ENCODE measurements at places on chromosomes 5 and 9.

- no peak for DNase-seq
These were observed 2.1 kb upstream of the HMGCS1 start for GRCh38 chr5:43315263-43315662.

GRCh38 chr9:116692616-116693015 is 5.5 kb downstream of the TRIM32 start:
- DNase-seq = no peak

GRCh38 chr9:117234103-117234502 is 180.8 kb downstream of the ASTN2 start:
- no peak for DNase-seq

DNA sequence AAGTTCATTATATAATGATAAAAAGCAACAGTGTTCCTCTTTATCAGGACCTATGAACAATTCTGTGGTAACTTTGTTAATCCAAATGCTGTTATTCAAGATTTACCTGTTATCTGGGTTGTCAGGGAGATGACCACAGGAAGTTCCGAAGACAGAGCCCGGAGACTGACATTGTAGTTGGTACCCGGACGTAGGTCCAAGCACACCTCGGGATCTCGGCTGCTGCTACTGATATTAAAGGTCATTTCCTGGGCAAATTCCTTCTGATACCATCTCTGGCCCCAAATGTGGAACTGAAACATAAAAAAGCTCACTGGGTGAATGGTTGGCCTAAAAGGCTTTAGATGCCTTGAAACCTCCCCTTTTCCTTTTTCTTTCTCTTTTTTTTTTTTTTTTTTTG is 96.7 kb downstream of the SUSD1 start:
- no peak for DNase-seq

GRCh38 chr9:114588651-114589526 is 1.3 kb downstream of the ATP6V1G1 start:
- DNase-seq = no peak

DNA sequence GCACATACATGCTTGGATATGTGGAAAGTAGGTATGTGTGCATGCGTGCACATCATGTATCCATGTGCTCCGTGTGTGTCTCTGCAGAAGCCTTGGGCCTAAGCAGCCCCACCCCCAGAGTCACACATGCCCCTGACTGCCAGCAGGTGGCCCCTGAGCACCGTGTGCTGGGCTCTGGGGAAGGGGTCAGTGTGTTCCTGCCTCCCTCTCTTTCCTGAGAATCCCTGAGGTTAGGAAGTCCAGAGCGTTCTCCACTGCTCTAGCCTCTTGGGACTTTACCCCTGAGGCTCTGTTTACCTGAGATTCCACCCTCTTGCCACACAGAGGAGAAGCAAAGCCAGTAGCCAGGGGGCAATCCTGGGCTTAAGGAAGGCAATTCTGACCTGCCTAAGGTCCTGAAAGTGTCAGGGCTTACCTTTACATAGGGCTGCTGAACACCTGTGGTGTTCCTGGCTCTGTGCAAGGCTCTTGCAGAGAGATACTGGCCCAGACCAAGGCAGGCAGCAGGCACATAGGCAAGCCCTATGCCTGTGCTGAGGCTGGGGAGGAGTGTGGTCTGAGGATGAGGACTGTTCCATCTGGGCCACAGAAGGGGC is 207.3 kb downstream of the TMEM38B start:
- no peak for DNase-seq

- DNase-seq = no peak
These were observed 81.4 kb downstream of the PGM5 start for GRCh38 chr9:68437785-68438184.

GRCh38 chr9:70044490-70045307 is 1.1 kb downstream of the MAMDC2 start:
- DNase-seq = no peak

DNA sequence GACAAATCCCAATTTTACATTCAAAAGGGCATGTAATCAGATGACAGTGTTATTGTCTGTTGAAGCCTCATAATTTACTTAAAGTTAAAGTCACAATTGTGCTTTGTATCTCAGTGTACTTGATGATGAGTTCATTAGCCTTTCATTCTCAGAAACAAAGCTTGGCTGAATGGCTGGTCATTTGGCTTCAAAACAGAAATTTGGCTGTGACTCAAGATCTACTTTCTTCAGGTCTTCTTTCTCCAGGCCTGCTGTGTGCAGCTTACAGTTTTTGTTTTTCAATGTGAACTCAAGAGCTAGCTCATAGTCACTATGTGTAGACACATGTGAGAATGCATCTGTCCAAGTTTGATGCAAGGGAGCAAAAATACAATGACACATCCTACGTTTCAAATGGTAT is 2003.6 kb upstream of the WWC1 start:
- DNase-seq = no peak

- DNase-seq = no peak
These were observed 8.8 kb downstream of the BARHL1 start for GRCh38 chr9:132591244-132591643.

GRCh38 chr9:35756275-35757225 is 2.5 kb upstream of the MSMP start:
- DNase-seq = peak; percentile 58

- DNase-seq = peak; percentile 74
These were observed 27.6 kb upstream of the TCF7 start for GRCh38 chr5:134086943-134087305.

DNA sequence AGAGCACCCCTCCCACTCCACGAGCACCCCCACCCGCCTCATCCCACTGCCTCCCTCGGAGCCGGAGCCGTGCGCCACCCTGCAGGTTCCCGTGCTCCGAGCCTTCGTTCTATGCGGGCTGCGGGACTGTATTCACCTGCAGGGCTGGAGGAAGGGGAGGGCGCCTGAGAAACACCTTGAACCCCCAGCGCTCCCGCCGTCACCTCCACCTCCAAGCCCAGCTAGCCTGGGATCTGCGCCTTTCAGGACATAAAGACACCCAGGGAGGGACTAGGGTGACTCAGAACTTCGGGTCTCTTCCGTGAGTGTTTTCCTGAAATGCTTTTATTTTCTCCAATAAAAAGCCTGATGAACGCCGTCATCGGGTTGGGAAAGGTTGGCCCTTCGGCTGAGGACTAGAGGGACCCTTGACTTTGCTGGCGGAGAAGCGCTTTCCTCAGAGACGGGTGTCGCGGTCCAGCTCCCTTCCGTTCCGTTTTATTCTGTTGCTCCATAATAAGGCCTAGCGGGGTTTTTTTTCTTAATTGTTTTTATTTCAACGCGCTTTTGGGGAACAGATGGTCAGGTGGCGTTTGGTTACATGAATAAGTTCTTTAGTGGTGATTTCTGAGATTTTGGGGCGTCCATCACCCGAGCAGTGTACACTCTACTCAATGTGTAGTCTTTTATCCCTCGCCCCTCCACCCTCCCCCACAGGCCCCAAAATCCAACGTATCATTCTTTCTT is 4.6 kb downstream of the TLX3 start:
- DNase-seq = no peak

GRCh38 chr9:91840469-91840868 is 109.6 kb downstream of the ROR2 start:
- no peak for DNase-seq

GRCh38 chr9:92036756-92037155 is 78.5 kb downstream of the SPTLC1 start:
- no peak for DNase-seq

DNA sequence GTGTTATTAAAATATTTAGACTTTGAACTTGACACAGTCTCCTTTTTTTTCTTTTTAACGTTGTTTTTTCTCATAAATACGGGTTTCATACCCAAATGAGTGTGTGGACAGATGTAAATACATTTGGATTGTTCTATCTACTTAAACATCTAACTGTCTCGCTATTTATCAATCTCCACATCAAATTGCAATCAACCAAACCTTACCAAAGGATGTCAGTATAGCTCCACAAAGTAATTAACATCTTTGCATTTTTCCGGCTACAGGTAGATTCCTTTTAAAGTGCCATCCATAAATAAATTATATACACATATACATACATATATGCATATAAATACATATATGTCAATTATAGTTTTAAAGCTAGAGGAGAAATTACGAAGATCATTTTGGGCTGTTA is 705 bp upstream of the CDH10 start:
- no peak for DNase-seq

GRCh38 chr5:52328220-52328806 is 459.4 kb upstream of the ITGA1 start:
- no peak for DNase-seq

DNA sequence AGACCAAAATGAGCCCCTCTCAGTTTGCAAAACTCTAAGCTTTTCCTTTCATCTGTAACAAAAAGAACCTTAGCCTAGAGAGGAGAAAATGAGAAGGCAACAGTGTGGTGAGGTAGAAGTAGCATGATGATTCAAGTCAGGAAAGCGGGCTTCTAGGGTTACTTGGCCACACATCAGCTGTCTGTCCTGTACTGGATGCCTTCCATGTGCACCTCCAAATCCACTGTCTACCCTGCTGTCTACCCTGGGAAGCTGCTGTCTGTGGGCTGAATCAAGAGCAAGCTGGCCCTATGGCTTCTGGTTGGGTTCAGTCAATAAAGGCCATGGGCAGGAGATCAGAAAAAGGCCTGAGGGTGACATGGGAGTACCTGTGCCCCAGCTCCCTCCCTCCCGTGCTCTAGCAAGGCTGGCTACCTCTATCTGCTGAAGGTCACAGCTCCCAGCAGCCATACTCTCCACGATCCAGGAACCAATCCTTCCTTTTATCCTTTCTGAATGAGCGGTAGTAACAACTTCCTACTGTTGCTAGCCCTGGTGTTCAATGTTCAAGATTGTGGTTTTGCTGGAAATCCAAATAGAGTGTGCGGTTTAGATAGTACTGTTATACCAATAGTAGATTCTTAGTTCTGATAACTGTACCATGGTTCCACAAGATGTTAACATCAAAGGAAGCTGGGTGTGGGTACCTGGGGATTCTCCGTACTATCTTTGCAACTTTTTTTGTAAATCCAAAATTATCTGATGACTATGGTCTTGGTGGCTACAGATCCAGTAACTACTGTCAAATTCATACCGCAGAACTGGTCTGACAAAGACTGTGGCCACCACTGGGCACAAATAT is 191.0 kb downstream of the ESM1 start:
- no peak for DNase-seq

DNA sequence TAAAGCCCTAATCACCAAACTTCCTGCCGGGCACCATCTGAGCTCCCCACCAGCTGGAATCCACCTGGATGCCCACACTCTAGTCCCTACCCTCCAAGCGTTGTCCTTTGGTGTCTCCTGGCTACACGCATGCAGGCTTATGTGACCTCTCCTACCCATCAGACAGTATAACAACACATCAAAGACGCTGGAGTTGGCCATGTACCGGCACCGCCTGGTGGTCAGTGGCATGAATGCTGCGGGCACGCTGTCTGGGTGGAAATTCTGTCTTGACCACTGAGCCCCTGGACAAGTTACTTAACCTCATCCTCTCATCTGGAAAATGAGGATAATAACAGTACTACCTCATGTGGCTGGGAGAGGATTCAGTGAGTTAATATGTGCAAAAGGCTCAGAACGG is 23.4 kb upstream of the CORO2A start:
- no peak for DNase-seq

DNA sequence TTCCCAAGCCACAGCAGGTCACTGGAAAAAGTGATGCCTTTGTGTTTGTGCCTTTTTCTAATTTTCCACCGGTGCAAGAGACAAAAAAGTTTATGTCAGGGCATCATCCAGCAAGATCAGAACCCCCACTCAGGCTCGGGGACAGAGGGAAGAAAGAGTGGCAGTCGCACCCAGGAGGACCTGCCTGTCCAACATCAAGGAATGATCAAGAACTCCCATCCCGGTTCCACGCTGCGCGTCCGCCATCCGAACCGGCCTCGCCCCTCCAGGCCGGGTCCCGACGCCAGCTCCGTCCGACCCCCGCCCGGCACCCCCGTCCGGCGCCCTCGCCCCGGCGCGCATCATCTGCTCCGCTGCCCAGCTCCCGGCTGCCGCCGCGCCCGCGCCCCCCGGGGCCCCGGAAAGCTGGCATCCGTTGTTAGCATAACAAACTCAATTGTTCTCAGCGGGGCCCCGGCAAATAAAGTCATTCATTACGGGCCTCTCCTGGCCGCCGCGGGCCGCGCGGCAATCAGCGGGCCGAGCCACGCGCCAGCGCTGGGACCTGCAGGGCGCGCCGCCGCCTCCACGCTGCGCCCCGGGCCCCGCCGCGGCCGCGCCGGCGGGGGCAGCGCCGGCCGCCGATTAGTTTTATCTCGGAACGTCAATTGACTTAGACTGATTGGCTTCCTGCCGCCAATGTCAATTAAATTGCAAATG is 48.1 kb downstream of the PAX5 start:
- no peak for DNase-seq

GRCh38 chr5:157963761-157964160 is 104.8 kb upstream of the CLINT1 start:
- DNase-seq = no peak

DNA sequence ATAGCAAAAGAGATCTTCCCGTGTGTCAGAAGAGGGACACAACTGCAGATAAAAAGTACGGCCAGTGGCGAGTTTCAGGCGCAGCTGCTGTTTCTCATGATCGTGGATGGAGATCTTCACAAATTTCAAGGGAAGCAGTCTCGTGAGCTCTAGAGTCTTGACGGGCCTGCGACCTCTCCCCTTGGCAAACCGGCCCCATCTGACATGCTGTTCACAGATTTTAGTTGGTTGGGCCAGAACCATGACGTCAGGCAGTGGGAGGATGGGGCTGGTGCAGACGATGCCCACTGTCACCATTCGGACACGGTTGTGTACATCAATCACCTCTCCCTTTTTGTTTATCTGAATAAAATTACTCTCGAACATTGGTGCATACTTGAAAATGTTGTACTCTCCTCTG is 396 bp downstream of the GARIN3 start:
- no peak for DNase-seq

- no peak for DNase-seq
These were observed 88.1 kb downstream of the S1PR3 start for GRCh38 chr9:89079391-89079790.

DNA sequence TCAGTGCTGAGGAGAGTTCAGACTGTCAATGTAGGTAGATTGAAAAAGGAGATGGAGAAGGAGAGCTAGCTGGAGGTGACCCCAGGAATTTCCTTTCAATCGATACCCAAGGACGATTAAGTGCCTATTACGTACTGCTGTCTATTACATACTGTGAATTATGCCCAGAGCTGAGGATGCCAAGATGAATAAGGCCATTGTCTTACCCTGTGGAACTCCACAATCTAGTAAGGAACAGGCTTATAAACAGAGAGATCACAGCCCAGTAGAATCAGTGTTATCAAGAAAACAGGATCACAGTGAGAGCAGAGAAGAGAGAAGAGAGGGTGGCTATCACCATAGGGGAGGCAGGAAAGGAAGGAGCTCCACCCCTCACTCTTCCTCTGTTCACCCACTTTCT is 54.1 kb upstream of the PDE8B start:
- DNase-seq = no peak

- no peak for DNase-seq
These were observed 385.3 kb upstream of the WWC1 start for GRCh38 chr5:167905919-167906853.

- DNase-seq = no peak
These were observed 2.0 kb downstream of the PCDHGC3 start for GRCh38 chr5:141477815-141478214.

- DNase-seq = no peak
These were observed 144.7 kb downstream of the SAXO1 start for GRCh38 chr9:18888290-18888689.

GRCh38 chr5:177131352-177132135 is 2.0 kb upstream of the NSD1 start:
- DNase-seq = no peak

- DNase-seq = no peak
These were observed 365.1 kb upstream of the PRR16 start for GRCh38 chr5:120098902-120099535.

All from stimulated activated CD8-positive, alpha-beta memory T cell treated with anti-CD3 and anti-CD28 coated beads, Interleukin-12 subunit alpha, Interleukin-12 subunit beta, amount 100 ng/mL, for 1 hour (primary cell).